Activated CD8-positive, alpha-beta memory T cell treated with anti-CD3 and anti-CD28 coated beads, Interleukin-2, amount 50 U/mL, for 48 hours (primary cell): ENCODE measurements at places on chromosomes 3 and 15.

DNA sequence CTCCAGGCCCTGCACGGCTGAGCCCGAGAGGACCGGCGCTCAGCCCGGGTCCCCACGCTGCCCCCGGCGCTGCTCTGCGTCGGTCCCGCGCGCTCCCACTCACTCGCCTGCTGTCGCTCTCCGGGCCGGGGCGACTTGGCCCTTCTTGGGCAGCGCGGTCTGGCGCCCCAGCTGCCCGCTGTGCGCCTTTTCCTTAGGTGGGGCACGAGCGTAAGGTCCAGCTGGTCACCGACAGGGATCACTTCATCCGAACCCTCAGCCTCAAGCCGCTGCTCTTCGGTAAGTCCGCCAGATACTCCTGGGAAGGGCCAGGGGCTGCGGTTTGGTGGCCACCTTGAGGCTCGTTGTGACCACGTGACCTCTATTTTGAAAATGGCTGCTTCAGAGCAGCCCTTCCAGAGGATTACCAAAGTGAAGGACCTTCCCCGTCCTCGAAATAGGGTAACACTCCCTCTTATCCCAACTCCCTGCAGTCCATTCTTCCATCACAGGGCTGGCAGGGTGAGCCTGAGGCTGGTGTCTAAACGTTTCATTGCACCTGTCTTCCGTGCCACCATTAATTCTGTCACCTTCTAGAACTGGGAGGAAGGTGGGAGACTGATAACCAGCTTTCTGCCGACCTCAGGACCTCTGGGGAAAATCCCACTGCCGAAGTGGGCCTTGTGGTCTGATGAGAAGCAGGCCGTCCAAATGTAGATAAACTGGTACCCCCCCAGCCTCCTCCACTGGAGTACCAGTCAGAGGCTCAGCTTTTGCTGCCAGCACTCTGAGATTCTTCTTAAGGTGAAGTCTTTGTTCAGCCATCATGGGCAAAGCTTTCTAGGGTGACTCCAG is 812 bp downstream of the P4HTM start:
- no peak for DNase-seq

GRCh38 chr15:73265536-73266153 is 103.1 kb downstream of the HCN4 start:
- DNase-seq: peak; percentile 64

DNA sequence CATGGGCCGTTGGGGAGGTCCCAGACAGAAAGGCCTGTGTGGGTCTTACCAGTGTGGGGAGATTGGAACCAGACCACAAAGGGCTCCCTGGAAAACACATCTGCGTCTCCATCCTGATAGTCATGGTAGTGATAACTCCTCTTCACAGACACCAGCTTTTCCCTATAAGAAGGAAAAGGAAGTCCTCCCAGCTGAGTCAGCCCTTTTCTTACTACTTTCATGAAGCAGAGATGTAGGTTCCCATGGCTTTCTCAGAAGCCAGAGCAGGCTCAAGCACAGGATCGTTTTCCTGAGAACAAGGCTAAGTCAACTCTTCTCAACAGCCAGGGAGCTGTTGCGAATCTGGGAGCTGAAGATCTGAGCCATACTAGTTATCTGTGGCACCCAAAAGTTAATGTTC is 6.1 kb downstream of the DNASE1L3 start:
- DNase-seq: no peak

DNA sequence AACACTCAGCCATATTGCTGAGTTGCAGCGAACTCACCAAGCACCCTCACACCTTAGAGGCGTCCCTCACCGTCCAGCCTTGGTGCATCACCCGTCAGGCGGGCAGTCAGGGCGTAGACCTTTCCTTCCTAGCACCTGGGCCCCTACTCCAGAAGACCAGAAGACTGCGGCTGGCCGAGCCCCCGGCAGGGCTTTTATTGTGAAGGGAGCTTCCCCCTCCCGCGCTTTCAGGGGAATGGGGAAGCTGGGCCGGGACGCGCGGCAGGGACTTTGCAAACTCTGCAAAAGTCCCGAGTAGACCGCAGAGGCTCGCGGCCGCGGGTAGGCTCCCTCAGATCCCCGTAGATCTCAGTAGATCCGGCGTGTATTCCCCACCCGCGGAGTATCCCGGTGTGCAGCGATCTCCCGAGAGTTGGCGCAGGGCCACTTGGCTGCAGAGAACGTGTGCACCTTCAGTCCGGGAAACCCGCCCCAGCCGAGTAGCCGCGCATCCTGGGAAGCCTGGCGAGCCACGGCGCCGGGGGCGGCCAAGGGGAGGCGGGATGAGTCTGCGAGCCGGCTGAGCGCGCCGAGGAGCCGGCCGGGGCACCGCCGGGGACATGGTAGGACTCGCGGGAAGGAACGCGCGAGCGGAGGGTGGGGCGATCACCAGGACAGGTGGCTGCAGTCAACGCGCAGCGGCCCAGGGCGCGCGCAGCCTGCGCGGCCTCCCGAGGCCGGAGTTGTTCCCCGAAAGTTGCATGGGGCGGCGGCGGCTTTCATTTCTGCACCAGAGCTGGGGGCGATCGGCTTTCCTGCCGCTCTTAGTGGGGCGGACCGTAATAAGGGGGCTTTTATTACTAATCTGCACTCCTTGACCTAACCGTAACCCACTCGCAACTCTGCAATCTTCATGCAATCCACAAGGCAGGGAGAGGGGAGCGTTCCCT is at the start of gene GASK1A:
Gene GASK1A, plus strand, starts transcription at position 268 of the 929 bp plus-strand sequence. Its CDS starts 332 bp downstream, at position 600.
- peak; percentile 60 for DNase-seq

DNA sequence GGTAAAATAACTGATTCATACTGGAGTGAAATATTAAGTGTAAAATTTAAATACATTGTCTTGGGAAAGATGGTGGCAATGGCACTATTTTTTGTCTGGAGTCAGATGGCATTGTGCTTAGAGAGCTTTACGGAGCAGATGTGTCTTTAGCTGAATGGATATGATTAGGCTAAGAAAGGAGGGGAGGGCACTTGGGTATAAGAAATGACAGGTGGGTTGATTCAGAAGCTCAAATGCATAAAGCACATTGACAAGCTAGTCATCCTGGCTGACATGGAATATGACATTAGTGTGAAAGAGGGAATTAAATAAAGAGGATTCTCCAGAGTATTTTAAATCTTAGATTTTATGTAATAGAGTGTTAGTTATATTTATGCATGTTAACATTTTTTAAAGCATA is 570.1 kb upstream of the CBLB start:
- DNase-seq: no peak

- no peak for DNase-seq
Observed at GRCh38 chr3:125025642-125026041, 30.2 kb downstream of the HEG1 start.

DNA sequence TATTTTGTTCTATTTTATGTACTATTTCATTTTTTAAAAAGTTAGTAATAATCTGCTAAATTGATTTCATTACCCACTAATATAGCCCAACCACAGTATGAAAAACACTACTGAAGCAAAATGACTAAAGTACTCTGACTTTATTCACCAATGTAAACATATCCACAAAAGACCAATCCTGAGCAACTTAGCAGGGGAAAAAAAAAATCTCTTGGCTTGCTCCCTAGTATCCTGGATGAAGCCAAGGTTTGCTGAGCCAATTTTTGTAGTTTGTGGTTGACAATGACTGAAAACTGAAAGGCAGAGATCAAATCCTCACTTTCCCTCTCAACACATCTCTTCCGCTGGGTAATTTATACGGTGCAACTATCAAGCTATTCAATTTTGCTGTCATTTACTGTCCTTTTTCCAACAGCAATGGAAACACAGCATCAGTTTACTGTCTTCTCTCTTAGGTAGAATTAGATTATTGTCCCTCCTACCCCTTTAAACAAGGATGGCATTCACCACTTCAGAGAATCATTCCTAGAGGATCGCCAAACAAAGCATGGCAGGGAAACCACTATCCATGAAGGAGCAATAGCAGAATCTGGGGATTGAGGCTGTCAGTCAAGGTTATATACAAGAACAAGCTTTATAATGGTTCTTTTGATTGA is 149.7 kb downstream of the THRB start:
- DNase-seq: no peak

- no peak for DNase-seq
Observed at GRCh38 chr3:55426486-55426885, 60.6 kb downstream of the WNT5A start.

DNA sequence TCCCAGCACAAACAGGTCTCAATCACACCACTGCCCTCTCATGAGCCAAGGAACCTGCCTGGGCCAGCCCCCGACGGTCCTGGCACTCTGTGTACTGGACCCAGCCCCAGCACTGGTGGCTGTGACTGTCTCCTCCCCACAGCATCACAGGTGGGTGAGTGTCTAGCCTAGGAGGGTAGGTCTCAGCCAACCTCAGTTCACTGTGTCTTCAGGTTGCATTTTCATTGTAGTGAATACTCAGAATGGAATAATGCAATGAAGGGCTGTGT is 163.4 kb upstream of the NSMCE3 start:
- DNase-seq: no peak

DNA sequence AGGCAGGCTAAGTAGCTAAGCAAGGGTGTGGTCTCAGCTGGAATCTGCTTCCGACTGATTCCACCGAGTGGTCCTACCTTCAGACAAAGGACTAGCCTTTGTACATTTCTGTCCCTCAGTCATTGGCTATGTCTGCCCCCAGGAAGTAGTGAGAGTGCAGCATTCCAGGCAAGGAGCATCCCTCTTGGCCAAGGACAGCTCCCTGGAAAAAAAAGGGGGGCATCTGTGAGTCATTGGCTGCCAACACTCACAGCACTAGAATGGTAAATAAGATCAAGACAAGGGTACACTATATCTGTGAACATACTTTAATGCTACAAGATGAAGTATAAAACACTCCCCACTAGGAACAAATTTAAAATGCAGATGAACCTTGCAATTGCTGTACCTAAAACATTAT is 66.8 kb downstream of the STAC start:
- DNase-seq: no peak

DNA sequence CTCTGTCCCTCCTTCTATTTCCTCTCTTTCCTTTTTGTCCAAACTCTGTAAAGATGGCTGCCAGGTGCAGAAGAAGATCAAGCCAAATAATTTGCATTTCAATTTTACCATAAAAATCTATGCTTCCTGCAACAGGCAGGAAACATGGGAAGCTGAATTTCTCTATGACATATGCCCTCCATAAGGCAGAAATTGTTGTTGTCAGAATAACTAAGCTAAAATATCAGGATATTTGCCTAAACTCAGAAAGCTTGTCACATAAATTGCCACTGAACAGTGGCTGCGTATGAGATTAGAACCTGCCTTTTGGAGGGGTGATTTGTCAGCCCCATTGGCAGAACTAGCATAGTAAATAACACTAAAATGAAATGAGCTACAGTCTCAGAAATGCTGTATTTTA is 288.3 kb upstream of the LMCD1 start:
- no peak for DNase-seq

- DNase-seq: no peak
Observed at GRCh38 chr15:90512981-90513380, 16.7 kb upstream of the CRTC3 start.

DNA sequence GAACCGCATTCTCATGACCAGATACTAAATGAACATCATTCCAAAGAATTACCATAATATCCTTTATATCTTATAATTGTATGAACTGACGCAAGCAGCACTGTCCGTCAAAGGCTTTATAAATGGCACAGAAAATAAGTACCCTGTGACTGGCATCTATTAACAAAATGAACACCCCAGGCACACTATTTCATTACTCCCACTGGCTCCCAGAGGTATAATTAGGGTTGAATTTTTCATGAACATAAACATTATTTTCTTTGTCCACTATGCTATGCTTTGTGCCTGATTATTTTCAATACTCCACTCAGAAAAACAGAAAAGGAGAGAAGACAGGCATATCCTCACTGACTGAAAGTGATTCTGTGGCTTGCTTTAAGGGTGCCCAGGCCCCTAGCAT is 71.1 kb downstream of the LYZL4 start:
- DNase-seq: no peak

GRCh38 chr15:70023769-70024491 is 73.8 kb downstream of the TLE3 start:
- DNase-seq: no peak

DNA sequence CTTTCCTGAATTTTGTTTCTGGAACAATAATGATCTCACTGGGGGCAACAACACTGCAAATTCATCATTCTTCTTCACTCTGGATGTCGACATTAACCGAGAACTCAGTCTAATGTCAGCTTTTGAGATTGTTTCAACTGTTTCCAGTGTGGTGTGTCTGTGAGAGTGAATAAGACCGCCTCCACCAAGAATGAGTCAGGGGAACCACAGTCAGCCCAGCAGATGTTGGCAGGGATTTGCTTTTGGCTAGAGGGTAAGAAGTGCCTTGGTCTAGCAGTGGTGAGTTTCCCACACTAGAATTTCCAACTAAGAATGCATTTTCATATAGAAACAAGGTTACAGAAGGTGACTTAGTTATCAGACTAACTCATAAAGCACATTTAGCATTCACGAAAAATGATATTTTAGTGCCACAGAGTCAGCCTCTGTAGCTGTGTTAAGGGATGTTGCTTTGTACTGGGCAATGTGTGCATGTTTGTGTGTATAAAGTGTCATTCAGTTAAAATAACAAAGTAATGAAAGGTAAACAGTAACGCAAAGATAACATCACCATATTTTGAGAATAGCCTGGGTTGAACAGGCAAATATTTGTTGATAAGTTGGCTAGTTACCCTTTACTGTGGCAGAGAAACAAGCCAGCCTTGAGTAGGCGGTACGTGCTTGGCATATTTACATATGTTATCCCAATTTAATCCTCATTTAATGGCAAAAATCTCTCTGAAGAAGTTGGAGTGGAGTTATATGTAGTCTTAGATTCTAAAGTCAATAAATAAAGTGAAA is 33.8 kb downstream of the DRD3 start:
- no peak for DNase-seq

DNA sequence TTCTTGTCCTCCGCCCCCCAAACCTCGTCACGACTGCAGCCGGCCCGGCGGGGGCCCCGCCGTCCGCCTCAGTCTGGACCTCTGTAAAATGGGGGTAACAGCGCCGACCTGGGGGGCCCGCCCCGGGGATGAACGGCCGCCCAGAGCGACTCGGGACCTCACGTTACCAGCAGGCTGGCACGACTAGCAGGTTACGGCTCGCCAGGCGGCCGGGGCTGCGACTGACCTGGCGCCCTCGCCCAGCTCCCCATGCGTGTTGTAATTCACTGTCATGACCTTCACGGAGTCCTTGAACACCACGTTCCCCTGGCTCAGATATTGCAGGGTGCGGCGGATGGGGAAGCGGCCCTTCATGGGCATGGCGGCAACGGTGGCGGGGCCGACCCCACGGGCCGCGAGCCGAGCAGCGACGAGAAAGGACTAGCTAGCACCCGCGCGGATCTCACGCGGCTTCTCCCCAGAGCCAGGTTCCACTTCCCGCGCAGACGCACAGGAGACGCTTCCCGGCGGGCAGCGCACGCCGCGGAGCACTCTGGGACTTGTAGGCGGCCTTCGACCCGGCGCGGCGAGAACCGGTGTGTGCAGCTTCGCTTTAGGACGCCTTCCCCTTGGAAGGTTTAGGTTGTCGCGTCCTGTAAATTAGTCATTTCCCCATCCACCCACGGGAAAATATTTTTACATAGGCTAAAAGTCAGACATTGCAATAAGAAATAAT is at the start of gene MRPS25:
Gene MRPS25, minus strand, starts transcription at position 481 of the 715 bp plus-strand sequence. Its CDS starts 121 bp downstream, at position 360.
- DNase-seq: peak; percentile 92

DNA sequence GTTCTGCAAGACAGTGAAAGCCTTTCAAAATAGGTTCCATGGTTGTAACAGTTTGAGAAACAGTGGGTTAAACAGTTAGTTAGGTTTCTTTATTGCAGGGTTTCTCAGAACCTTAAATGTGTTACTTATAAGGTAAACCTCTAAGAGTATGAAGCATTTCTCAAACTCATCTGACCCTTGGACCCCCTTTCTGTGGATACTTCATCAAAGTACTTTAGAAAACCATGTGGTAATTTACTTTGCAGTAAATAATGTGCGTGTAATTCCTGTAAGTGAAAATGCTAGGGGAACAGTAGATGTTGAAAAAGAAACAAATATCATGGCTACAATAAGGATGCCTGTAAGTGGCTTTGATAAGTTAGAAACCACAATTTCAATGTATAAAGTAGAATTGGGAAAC is 354.6 kb upstream of the RARB start:
- DNase-seq: no peak
